WTC11 (cell line): ENCODE measurements at places on chromosomes 3 and 15. TPM values are rescaled to one million over a fixed set of nuclear protein-coding genes. Genes with fewer than 3 reads are reported as not detected.

Gene PPP2R3A
- total RNA-seq, result 12.1 to 13.1 TPM (median 12.9 TPM) in 3 replicates

DNA sequence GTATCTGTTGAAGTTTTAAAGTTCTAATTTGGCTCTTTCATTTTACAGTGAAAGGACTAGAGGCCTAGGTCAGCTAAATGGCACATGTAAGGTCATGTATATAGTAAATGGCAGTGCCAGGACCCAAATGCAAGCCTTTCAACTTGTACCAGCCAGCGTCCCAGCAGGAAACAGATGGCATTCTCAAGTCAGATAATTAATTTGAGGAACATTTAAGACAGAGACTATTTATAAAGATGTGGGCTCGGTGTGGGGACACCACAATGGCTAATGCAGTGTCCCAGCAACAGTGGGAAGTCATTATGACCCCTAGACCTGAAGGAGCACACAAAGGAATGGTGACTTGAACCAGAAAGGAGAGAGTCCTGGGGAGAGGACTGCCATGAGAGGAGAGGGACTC lies 6.1 kb downstream of the MINDY4B start:
- no peak for DNase-seq

Gene ROBO2
- 11.7 to 12.4 TPM (median 12.0 TPM) in 3 replicates for total RNA-seq

DNA sequence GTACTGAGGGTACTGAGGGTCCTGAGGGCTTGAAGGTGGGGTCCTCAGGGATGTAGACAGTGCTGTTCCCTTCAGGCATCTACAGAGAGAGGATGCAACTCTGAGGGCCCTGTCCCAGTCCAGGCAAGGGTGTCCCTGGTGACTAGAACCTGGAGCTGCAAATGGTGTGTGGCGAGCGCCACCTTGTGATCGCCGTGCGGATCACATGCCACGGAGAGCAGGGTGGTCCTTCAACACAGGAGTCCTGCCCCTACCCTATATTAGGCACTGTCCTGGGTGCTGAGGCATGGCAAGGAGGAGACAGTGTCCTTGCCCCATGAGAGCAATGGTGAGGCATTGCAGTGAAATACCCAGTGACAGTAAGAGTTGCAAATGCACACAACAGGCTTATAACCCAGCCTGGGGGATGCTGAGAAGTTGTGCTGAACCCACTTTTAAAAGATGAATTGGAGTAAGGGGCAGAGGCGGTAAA lies 23.6 kb downstream of the RHCG start:
- DNase-seq, result peak; percentile 95

Gene ACSBG1
- 4.1 to 5.8 TPM (median 5.0 TPM) in 3 replicates for total RNA-seq

- no peak for DNase-seq
These were observed 72.5 kb upstream of the AGTR1 start for GRCh38 chr3:148625095-148625736.

Gene SLC6A11
- total RNA-seq, result 0.85 to 1.5 TPM (median 1.1 TPM) in 3 replicates
